ENCODE measurements at places on chromosomes 11 and 22. TPM values are rescaled to one million over a fixed set of nuclear protein-coding genes. Genes with fewer than 3 reads are reported as not detected.

- no peak for DNase-seq
These were observed 15.6 kb upstream of the GNAZ start for GRCh38 chr22:23054531-23055257.

DNA sequence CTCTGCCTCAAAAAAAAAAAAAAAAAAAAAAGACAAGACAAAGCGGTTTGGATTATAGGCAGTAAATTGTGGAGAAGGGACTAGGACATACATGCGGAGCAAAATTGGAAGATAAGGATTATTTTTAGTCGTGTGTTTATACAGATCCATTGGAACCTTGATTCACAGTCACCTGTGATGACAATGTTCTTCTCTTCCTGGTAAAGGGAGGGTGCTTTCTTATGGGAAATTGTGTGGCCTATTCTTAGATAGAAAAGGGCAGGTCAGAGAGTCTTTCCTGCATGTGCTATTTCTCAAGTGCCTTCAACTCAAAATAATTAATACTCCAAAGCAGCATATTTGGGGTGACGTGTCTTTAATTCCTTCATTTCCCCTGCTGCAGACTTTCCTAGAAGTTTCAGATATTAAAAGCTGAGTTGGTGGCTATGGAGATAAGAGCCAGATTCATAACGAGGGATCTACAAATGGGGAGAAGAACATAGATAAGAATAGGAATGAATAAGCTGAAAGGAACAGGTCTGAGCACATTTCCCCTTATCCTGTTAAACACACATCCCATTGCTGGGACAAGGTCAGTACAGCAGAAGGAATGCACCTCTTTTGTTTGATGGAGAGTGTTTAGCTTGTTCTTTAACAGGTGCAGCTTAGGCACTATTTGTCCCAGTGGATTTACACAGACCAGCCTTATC lies 22.5 kb downstream of the GSTT2B start:
- no peak for DNase-seq

GRCh38 chr11:122882189-122882856 lies at the start of gene JHY:
JHY (plus strand) TSS chr11:122882759; CDS start chr11:122885850, 3,091 bp downstream.
- DNase-seq, result peak; percentile 20

- peak; percentile 88 for DNase-seq
These were observed at the start of gene TTC9C for GRCh38 chr11:62728171-62728988. TTC9C (plus strand) TSS chr11:62728486; CDS start chr11:62728849, 363 bp downstream.

The THY1 gene
- total RNA-seq, result 17.8 TPM

DNA sequence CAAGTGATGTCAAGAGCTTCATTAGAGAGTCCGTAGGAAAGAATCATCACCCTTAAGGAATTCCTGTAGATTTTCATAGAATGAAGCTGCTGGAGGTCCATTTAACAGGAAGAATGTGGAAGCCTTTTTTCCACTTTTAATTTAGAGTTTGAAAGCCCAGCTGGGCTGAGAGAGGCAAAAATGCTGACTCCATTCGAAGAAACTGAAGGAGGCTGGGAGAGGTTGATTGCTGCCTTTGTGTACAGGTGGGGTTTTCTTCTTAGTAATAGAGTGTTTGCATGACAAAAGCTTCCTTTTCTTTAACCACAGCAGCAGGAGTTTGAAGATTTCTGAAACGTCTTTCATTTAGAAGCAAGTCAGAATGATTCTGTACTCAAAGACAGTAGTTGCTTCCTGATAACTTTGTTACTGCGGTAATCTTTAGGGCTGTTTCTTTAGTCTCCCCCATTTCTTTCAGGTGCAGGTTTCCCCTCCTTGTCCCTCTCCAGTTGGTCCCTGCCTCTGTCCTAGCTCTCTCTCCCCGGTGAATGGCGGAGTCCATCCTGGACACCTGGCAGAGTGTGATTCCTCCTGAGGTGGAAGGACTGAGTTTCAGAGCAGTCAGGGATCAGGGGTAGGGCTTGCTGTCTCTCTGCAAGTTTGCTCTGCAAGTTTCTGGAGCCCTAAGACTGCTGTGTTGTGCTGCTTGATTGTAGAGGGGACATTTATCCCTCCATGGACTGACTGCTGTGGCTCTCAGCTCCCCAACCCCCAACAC lies 166.2 kb downstream of the LDLRAD3 start:
- DNase-seq, result no peak

The SHISAL1 gene
- 3.8 TPM for total RNA-seq

The RAG1 gene
- 2.6 TPM for total RNA-seq

The RAB36 gene
- total RNA-seq, result 22.3 TPM

GRCh38 chr11:62974848-62975522 lies 9.8 kb downstream of the SLC22A6 start:
- DNase-seq, result peak; percentile 24

The ADM2 gene
- 5.1 TPM for total RNA-seq

DNA sequence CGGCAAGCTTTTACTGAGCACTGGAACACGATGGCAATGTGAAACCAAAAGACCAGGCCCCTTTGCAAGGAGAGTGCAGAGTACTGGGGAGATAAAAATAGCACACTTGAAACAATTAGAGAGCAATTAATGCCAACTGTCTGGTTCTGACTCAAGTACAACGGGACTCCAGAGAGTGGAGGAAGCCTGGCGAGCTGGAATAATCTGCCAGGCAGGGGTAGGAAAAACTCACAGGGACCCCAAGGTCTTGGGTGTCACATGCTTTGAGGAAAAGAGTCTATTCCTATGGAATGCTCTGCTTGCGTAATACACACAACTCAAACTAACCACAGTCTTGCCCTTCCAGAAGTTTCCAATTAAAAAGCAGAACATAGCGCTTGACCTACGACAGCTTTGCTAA lies 113.0 kb upstream of the CLMP start:
- DNase-seq, result no peak

- DNase-seq, result no peak
These were observed 23.5 kb downstream of the RRM1 start for GRCh38 chr11:4118107-4118506.

DNA sequence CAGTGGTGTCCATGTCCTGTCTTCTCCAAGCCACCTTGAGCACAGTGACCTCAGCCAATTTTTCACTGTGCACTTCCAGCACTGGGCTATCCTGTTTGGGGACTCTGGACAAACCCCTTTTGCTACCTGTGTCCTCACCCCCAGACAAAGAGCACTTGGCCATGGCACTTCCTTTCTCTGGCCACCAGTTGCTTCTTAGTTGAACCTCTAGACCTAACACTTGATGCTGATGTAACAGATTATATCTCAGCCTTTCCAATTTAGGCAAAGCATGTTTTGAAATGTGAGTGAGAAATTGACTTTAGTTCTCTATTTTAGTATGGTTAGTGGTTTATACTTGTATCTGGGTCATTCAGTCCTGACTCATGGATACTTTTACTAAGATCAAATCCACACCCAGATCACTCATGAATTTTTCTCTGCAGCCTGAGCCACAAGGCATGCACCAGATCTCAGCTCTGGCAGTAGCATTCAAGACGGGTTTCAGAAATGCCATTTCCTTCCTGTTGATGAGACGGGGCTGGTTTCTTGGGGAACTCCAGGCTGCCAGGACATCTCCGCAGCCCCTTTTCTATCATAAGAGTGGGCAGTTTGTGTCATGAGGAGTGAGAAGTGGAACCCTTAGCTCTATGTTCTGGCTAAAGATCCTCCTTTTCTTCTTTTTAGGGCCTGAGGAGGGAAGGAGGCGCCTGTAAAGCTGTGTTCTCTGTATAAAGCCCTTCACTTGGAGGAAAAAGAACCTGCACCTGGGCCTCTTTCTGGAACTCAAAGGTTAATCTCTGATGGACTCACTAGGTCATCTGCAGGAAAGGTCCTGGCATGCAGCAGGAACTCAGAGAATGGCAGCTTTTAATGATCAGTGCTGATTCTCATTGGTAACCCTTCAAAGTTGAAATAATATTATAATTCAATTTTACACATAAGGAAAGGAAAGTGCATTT lies 185.6 kb upstream of the TENM4 start:
- DNase-seq, result no peak

The HYLS1 gene
- total RNA-seq, result 4.8 TPM

DNA sequence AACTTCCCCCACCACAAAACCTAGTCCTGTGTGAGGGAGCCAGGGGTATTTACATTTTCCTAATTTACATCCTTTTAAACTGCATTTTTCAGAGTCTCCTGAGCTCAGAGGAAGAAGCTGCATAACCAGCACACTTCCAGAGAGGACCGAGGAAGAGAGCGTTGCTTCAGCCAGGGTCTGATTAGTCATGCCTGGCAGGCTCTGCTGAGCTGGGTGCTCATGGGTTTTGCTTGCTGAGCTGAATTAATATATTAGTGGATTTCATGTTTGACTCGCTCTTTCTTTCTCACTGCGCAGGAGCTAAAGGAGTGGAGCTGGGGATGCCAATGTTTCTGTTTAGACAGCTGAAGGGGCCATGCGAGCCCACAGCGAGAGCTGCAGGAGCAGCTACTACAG lies 539.3 kb upstream of the B3GAT1 start:
- no peak for DNase-seq

Data from mucosa of gallbladder (tissue), 1 donor.